Right cardiac atrium (tissue), 5 donors: ENCODE measurements at places on chromosomes 3 and 15.
A peak's percentile ranks its signal among the peaks of the same experiment; 100 is the strongest.

DNA sequence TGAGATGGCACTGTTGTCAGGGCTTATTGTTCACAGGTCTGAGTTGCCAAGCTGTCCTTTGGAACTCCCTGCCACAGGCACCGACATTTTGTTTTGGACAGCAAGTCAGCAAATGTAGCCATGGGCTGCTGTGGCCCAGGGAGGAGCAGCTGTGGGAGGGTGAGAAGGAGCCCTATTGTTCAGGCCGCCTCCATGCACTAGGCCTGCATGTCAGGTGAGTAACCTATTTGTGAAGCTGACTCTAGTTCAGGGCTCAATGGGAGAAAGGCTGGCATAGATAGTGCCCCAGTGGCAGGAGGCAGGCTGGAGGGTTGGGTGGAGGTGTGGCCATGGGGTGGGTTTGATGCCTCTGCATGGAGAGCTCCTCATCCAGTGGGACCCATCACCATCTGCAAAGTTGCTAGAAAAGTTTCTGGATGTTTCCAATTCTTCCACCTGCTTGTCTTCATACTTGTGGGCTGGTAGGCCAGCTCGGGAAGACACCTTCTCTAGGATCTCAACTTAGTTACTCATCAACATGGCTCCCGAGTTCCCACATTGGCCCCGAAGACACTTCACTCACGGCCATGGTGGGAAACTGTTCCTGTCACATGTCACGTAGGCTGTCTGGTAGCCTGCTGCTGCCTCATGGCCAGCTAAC lies 19.5 kb downstream of the AMOTL2 start:
- no peak for DNase-seq

DNA sequence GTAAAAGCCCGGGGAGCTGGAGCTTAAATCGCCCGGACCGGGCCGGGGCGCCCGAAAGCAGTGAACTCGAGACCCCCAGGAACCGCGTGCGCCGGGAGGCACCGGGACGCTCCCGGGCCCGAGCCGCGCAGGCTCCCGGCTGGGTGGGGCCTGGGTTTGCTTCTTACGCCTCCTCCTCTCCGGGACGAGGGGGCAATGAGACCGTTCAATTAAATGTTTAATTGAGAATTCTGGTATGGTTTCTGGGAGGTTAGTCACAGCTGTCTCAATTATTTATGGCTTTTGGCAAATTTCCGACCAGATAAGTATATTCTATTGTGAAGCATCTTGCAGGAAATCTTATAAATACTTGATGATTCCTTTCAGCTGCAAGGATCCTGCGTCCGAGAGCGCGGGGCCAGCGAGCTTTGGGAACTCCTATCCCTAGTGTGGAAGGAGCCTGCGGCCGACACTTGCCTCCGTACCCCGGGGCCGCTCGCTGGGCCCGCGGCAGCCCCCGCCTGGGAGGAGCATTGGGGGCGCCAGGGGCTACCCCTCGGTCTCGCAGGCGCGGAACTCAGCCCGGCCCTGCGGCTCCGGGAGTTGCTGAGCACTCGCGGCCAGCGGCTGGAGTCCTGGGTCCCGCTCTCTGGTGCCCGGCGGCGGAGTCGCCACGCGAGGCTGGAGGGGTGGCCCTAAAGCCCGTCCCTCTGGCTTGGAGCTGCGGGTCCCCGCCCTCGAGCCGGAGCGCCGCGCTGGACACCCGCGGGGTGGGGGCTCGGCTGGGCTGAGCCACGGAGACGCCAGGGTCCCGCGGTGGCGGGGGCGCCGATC lies 10.3 kb downstream of the ISL2 start:
- no peak for DNase-seq

GRCh38 chr3:108834551-108834950 lies 12.0 kb downstream of the TRAT1 start:
- DNase-seq: no peak

GRCh38 chr3:38000242-38000916 lies 9.8 kb downstream of the VILL start:
- no peak for DNase-seq

DNA sequence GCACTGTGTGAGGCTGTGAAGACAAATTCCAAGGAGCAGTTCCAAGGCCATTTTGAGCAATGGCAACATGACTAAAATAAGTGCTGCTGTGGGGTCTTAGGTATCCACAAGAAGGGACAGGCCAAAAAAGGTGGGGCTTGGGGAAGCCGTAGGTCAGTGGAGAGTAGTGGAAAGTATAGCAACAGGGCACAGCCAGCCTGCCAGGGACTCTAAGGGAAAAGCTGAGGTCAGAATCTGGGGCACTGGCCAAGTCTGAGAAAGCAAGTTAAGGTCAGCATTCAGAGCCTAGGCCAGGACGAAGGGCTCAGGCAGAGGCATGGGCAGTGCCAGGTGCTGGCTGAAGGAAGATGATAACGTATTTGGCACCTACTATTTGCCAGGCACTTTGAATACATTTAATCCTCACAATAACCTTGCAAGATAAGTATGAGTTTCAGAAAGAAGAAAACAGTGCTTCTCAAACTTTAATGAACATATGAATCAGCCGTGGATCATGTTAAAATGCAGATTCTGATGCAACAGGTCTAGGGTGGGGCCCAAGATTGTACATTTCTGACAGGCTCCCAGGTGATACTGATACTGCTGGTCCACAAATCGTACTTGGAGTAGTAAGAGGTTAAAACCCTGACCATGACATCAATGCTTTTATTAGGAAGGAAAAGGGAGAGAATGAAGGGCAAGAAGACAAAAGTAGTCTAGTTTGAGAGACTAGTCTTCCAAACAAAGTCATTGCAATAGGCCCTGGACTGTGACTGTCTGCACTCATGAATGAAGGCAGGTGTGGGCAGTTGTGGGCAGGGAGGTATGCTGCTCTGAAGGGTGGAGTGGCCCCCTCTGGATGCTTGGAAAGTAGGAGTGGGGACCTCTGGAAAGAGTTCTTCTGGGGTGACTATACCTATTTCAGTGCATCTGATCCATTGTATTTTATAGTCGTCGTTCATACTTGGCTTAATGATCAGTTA lies 106.3 kb upstream of the ANKRD28 start:
- peak; percentile 64 for DNase-seq

DNA sequence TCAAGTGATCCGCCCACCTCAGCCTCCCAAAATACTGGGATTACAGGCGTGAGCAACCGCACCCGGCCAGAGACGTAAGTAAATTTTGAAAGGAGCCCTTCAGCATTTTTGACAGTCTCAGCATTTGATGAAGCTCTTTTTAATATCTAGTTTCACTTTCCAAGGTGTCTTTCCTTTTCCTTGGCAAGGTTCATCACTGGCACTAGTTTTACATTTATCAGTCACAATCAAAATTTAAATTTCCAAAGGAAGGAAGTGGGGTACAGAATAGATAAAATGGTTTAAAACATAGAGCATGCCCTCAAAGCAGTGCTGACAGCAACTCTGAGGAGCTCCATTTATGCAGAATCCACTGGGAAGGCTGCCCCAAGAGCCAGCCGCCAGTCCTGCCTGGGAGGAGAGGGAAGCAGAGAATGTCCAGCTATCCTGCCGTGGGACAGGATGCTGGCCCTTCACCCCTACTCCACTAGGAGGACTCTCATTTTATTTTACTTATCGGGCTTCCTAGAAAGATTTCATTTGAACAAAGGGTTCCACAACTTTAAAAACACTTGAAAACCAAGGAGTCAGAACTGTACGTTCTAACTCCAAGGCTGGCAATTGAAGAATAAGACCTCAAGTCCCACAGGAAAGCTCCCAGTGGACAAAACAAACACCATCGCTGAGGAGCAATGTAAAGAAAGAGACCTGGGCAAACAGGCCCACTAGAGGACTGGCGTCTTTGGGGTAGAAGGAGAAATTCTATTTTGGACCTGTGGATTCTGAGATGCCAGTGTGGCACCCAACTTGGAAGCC lies 9.9 kb downstream of the SFMBT1 start:
- no peak for DNase-seq

- DNase-seq: no peak
These were observed 72.5 kb downstream of the OSBPL10 start for GRCh38 chr3:31908391-31909097.

GRCh38 chr3:72150634-72151412 lies 365.9 kb upstream of the PROK2 start:
- DNase-seq: no peak

DNA sequence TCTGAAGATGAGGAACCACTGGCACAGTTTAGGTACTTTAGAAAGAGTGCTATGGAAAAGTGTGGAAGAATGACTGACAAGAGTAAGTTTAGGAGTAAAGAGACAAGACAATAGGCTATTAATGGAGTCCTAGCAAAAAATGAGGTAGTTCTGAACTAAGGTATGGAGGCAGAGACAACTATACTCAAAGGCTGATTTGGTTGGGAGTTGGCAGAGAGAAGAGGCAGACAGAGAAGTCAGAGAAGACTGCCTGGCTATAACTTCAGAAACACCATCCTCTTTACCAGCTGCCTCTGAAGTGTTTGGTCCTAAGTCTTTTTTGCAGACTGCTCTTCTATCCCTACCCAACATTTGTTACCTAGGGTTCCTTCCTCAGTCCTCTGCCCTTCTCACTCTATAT lies 19.2 kb downstream of the DYNC1LI1 start:
- no peak for DNase-seq

DNA sequence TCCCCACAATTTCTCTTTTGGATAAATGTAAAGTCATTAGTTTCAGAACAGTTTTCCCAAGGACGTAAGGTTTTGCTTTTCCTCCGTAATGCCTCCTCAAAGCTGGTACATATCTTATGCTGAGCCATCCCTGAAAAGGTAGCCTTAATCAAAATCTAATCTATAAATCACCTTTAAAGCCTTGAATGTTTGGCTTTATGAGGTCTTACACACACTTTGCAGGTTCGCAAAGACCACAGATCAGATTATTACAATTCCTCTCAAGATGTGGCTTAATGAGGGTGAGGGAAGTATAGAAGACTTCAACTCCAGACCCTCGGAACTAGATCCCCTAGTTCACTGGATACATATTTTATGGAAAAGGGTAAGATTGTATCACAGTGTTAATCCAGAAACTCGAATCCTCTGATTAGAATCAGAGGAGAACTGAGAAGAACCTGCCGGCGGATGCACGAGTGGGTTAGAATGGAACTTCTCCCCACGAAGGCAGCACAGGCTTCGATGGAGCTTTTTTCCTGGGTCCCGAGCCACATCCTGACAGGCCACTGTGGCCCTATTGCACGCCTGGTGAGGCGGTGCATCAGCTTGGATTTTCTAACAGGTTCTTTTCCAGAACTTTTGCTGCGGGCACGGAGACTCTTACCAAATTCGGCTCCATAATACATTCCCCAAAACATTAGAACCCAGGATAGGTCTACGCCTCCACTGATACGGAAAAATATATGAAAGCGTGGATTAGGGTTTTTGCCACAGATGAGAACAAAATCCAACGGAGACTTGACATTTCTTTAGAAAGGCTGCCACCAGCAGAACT lies 1.2 kb downstream of the CTXND1 start:
- no peak for DNase-seq

DNA sequence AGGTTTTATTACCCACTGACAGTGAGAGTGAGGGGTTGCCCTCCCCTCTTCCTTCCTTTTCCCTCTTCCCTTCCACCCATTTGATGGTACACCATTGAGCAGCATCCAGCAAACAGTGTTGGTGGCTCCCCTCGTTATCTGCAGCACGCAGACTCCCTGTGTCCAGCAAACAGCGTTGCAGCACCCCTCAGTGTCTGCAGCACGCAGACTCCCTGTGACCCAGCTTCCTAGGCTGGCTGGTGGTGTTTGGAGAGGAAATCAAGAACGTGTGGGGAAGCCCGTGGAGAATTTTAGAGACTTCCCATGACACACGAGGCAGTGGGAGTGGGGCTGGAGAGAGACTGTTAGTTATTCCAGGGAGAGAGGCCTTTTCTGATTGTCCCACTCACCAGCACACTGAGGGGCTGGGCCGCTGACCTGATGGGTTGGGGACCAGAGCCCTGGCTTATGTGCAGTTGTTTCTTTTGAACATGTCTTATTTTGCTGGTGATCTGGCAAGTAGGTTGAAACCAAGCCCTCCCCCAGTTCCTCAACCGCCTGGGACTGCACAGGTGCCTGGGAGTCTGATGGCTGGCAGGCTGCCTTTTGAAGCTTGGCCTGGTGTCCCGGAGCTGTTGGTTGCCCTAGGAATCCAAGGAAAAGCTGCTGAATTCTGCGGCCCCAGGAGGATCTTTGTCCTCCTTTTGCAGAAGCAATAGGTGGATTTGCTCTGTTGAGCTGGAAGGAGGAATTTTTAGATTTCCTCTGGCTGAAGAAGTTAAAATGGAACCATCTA lies 19.0 kb downstream of the APBA2 start:
- no peak for DNase-seq
